ENCODE measurements at places on chromosomes 3 and 15.

DNA sequence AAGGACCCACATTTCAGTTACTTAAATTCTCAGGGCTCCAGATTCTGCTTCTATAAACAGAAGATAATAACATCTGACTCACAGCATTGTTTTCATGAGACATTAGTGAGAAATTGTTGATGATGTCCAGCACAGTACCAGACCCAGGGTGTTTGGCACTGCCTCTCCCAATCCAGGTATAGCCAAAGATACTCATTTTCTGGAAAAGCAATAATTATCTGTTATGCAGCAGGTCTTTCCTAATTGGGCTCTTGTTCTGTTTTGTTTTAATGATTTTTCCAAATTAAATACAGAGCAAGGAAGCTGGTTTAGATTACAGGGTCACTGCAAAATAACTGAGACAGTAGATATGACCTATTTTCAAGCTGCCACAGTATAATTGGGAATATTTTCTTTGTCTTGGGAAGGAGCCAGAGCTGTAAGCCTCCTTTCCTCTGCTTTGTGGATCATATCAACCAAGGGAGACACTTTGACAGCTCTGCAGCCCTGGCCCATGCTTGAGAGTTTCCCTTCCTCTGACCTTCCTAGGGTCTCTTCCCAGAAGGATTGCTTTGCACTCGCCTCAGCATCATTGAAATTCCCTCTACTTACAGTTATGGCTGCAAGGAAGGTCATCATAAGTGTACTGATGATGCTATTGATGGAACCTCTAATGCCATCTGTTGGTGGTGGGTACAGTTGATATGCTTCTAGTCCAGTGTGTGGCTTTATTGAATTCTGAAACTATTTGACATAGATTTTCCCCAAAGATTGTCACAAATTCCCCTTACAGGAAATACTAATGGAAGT, 522.4 kb upstream of the ADAMTS9 start:
- DNase-seq: no peak

GRCh38 chr3:17846466-17846865, 104.0 kb upstream of the TBC1D5 start:
- no peak for DNase-seq

DNA sequence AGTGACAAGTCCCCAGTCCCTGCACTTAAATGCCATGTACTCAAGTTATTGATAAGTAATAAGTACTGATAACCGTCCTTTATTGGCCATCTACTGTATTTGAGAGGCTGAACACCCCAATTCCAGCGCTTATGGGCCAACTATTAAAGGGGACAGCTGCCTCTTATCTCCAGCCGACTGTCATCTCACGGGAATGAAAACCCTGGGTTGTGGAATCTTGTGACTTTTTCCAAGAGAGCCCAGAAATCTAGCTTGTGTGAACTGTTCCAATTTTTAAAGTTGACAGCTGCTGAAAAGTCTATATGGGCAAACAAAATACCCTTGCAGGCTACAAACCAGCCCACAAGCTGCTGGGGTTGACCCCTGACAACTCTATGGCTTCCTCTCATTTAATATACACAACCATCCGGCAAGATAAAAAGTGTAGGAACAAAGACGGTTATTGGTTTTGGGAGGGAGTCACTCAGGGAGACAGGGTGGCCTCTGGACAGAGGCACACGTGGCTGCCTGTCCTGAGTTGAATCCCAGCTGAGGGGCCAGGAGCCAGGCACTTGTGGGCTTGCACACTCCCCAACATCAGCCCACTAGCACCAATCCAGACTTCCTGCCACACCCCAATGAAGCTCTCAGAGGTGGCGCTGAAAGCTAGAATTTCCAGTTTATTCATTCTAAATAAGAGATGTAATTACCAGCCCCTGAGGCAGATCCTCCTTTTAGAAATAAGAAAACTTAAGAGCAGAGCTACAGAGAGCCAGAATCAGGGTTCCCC, 16.2 kb downstream of the SPSB4 start:
- DNase-seq: no peak

GRCh38 chr15:90638963-90639362, 78.2 kb upstream of the BLM start:
- DNase-seq: no peak

DNA sequence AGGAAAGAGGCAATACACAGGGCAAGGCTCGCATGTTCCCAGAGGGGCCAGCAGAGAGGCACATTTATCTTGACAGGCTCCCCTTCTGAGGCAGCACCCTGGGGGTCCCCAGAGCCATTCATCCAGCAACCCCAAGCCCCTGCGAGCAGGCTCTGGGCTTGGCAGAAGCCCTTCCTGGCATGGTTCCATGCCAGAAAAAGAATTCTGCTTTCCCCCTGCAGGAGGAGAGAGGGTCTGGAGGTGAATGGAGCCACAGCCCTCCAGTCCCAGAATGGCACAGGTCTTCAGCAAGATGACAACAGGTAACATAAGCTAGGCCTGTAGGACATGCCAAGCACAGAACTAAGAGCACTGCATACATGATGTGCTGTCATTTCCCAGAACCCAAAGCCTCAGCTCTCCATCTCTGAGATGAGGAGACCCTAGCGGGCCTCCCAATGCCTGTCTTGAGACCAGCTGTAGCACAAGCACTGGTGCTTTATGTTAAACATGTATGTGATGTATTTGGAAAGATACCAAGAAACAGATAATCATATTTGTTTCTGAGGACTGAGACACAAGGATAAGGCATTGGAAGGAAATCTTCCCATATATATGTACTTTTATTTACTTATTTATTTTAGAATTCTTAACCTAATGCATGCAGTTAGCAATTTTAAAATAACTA, 121.6 kb downstream of the ALDH1A2 start:
- DNase-seq: no peak

DNA sequence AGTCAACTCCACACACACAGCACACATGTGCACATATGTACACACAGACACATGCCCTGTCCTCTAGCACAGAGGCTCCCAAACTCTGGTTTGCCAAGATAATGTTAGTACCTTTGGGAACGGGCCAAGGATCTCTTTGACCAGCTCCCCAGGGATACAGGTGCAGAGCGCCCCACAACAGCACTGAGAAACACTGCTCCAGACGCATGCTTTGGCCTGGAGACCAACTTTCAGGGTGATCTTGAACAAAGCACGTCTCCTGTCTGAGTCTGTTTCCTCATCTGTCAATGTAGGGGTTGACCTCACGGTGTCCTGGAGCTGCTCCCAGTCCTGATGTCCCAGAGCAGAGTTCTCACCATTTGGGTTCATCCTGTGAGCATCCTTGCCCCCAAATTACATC, 15.9 kb upstream of the SKOR1 start:
- no peak for DNase-seq

GRCh38 chr15:77653832-77654480, 21.2 kb upstream of the LINGO1 start:
- DNase-seq: no peak
